ENCODE measurements at places on chromosomes 7 and 10. TPM values are rescaled to one million over a fixed set of nuclear protein-coding genes. Genes with fewer than 3 reads are reported as not detected.

Gene ALDH18A1
- total RNA-seq = 121 TPM

Gene ATP5F1C
- total RNA-seq = 403 TPM

Gene OR2A12
- not detected for total RNA-seq

Gene PLCE1
- total RNA-seq = 0.02 TPM

Gene ZNF438
- total RNA-seq = 6.1 TPM

Gene LDB1
- 71.8 TPM for total RNA-seq

Gene SEMA3E
- total RNA-seq = not detected

- no peaks in the 10 kb centered on the region for H3K36me3 ChIP-seq
- H3K4me3 ChIP-seq = no peak overlapping the region
- H3K4me1 ChIP-seq = peaks cover 5% of the 10 kb centered on the region
- DNase-seq = no peak
Measured at GRCh38 chr7:133703547-133703946, 423.6 kb upstream of the LRGUK start.

GRCh38 chr7:155918720-155919390 lies 106.6 kb upstream of the SHH start:
- no peak overlapping the region for H3K4me3 ChIP-seq
- no peaks in the 10 kb centered on the region for H3K36me3 ChIP-seq
- H3K27me3 ChIP-seq = no peaks in the 10 kb centered on the region

- no peak overlapping the region for H3K4me3 ChIP-seq
- no peak for DNase-seq
- H3K4me1 ChIP-seq = peaks cover 2% of the 10 kb centered on the region
- no peaks in the 10 kb centered on the region for H3K36me3 ChIP-seq
- peaks cover 3% of the 10 kb centered on the region for H3K27me3 ChIP-seq
Measured at GRCh38 chr10:11341283-11341960, 270.0 kb downstream of the USP6NL start.

DNA sequence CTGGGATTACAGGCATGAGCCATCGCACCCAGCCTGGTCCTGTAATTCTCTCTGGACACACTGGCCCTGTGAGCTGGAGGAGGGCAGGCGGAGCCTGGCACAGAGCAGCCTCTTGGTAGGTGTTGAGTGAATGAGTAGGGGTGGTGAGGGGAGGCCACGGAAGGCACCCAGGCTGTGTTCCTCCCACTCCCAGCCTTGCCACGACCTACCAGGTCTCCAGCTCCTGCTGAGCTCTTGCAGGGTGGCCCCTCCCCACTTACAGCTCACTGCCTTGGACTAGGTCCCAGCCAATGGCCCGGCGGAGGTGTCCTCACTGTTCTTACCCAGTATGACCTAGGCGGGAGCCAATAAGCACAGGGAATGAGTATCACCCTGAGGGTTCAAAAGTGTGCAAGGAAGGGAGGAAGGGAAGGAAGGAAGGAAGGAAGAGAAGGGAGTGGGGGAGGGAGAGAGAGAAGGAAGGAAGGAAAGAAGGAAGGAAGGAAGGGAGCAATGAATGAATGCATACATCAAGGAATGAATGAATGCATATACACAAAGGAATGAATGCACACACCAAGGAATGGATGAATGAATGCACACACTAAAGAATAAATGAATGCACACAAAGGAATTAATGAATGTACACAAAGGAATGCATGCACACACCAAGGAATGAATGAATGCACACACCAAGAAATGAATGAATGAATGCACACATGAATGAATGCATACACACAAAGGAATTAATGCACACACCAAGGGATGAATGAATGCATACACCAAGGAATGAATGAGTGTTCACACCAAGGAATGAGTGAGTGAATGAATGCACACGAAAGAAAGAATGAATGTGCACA lies 45.5 kb downstream of the GTF2IRD1 start:
- no peak overlapping the region for H3K27ac ChIP-seq
- no peak for DNase-seq
- no peaks in the 10 kb centered on the region for H3K4me1 ChIP-seq
- H3K36me3 ChIP-seq = no peaks in the 10 kb centered on the region
- H3K4me3 ChIP-seq = no peak overlapping the region

DNA sequence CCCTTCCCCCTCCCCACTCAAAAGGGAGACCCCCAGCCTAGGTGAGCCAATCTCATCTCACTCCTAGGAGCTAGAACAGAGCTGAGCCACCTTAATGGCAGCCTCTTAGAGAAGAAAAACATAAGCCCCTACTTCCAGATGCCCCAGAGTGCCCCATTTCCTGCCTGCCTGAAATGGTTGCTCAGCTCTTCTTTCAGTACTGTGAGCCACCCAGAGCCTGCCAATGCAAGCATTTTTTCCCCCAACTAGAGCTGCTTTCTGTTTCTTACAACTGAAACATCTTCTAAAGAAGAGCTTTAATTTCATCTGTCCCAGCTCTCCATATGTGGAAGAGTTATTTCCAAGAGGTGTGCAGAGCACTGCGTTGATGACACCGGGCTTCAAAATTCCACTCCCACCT lies 136.7 kb downstream of the PLPP4 start:
- no peak for DNase-seq
- H3K4me3 ChIP-seq = no peak overlapping the region
- H3K4me1 ChIP-seq = no peaks in the 10 kb centered on the region

- no peak for DNase-seq
- peaks cover 12% of the 10 kb centered on the region for H3K4me1 ChIP-seq
- no peak overlapping the region for H3K4me3 ChIP-seq
Measured at GRCh38 chr10:103139803-103140202, 53.3 kb downstream of the NT5C2 start.

GRCh38 chr7:105654095-105654686 lies 72.9 kb upstream of the EFCAB10 start:
- H3K4me1 ChIP-seq = peaks cover 15% of the 10 kb centered on the region
- peaks cover 13% of the 10 kb centered on the region for H3K36me3 ChIP-seq
- no peak for DNase-seq
- no peak overlapping the region for H3K27ac ChIP-seq
- H3K4me3 ChIP-seq = no peak overlapping the region
